Caki2 (cell line): ENCODE measurements at places on chromosomes 3 and 15. TPM values are rescaled to one million over a fixed set of nuclear protein-coding genes. Genes with fewer than 3 reads are reported as not detected.

DNA sequence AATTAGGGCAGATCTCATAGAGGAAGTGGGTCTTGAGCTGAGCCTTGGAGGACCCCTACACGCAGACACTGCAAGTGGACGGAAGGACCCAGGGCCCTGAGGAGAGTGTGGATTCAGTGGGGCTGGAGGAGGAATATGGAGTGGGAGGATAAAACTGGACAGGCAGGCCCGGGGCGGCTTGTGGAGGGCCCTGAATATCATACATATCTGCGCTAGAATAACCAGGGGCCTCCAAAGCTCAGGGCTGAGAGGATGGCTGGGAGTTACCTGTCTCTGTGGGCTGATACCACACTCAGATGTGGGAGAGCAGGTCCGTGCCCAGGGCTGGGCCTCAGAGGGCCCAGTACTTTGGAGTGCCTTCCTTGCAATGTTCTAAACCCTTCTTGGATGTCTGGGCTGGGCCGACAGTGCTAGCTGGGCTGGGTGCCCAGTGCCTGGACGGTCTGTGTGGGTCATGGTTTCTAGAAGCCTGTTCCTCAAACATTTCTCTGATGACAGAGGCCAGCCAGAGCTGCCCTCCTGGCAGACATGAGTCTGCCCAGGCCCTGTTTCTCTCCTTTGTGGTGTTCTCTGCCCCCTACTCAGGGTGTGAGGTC lies 29.6 kb downstream of the CHRD start:
- DNase-seq = no peak

The IL5RA gene
- total RNA-seq = not detected in 2 replicates

- no peak for DNase-seq
These were observed 241.7 kb upstream of the MDFIC2 start for GRCh38 chr3:70554170-70554569.

The GOLGA6B gene
- not detected in 2 replicates for total RNA-seq
